Hepatocyte (in vitro differentiated cells): ENCODE measurements at places on chromosomes 5 and 9.

GRCh38 chr5:24475101-24475500, 169.7 kb downstream of the CDH10 start:
- no peak for DNase-seq

GRCh38 chr5:8585230-8586018, 716.5 kb downstream of the MTRR start:
- no peak for DNase-seq

DNA sequence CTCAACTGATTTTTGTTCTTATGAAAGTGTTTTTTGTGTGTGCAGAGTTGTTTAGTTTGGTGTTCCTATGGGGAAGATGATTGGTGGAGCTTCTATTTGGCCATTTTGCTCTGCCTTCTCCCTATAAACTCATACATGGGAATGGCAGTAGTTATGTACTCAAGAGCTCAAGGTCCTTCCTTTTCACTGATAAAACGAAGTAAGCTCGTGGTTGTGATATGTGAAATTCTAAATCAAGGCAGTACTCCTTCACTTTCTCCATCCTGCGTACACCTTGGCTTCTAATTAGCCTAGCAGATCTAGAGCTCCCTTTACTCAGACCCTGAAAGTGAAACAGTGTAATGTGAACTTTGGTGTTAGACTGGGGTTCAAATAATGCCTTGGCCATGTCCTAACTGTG, 159.3 kb upstream of the TNC start:
- no peak for DNase-seq

DNA sequence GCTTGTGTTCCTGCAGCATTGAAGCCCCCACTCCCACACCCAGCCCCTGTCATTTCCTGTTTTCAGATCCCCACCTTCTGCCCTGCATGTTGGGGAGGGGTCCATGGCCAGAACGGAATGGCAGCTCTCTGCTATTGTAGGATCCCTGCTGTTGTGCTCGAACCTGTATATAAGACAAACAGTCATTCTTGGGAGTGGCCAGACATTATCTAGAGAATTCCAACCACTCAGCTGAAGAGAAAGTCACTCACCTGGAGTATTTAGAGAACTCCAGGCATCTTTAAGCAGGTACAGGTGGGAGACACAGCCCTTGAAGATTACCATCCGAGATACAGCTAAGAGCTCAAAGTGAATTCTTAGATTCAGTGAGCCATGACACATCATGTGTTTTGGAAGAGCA, 96.1 kb downstream of the C9orf152 start:
- no peak for DNase-seq

DNA sequence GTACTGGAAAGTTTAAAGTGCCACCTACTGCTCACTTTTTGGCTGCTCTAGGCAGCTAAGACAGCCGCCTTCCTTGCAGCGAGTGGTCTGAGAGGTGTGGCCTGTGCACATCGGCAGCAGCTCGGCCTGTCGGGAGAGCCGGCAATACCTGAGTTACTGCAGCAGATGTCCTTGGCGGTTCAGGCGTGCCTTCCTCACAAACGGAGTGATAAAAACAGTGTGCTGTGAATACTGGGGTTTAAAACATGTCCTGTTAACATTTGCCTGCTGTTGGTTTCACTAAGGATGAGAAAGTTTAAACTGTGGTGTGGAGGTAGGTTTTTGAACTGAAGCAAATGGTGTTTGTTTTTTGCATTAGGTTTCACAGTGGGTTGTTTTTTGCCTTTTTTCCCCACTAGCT, 12.9 kb downstream of the TRAF2 start:
- DNase-seq: no peak

DNA sequence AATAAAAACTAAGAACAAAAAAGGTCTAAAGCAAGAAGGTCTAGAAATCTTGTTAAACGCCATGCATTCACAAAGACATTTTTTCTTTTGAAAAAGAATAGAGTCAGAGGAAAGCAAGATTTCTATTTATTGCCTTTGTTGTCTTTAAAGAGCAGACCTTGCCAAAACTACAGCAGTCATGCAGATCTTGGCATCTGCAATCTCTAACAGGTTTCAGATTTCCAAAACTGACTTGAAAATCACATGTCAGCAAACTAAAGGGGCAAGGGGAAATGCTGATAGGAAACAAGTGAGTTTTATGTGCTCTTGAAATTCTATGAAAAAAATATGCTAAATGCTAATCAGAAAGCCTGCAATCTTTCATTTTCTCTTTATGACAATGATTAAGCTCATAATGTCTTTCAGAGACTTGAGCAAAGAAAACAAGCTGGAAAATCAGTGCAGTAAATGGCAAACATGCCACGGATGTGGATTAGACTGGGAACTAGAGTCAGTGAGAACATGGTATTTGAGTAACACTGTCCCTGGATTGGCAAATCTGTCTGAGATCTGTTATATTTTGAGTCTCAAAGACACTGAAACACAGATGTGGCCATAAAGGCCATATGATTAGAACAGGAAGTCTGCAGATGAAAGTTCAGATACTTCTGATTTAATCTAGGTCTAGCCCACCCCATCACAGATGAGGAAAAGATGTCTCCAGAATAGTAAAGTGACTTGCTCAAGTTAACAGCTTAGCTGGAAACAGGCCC, 361.4 kb upstream of the RPS23 start:
- DNase-seq: no peak

GRCh38 chr9:32399110-32399815, 14.8 kb downstream of the ACO1 start:
- DNase-seq: no peak

DNA sequence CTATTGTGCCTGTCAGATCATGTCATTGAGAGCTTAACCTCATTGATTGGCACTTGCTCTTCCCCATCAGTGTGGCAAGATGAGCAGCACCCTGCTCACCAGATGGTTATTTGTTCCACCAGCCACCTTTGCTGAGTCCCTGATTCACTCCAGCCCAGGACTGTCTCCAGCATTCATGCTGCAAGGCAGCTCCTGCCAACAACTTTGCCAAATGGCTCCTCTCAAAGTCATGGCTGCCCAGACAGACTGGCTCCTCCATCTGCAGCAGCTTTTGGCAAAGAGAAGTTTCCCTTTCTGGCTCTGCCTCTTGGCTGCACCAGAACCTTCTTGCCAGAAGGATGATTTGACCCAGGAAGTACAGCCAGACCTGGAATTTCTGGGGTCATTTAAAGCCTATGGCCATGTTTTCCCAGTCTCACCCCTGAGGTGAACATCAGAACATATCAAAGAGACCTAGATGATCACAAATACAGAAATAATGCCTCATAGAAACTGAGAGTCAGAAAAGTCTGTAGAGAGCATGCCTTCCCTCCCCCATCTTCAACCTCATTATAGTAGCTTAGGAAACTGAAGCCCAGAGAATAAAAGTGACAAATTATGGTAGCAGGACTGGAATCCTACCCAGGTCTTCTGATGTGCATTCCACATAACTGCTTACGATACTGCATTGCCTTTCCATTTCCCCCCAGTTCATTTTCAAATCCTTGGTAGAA, 10.4 kb downstream of the PPP2R2B start:
- DNase-seq: no peak

DNA sequence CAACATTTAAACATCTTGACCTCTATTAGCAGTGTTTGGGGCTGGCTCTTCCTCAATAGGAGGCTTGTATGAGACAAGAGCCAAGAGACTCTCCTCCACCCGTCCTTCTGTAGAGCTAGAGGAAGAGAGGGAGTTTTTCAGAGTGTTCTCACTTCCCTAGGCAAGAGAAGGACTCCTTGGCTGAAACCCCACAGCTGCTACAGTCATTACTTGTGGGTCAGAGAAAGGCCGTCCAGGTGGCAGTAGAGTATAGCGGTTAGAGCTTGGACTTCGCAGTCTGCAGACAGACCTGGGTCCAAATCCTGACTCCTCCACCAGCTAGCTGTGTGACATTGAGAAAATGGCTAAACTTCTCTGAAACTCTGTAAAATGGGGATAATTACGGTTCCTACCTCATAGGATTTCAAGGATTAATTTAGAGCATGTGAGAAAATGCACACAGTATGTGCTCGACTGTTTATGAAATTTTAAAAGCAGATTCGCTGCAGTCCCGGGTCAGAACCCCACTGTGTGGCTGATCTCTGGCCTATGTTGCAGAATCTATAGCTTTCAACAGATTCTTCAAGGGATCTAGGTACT, 80.8 kb upstream of the ARAP3 start:
- no peak for DNase-seq

DNA sequence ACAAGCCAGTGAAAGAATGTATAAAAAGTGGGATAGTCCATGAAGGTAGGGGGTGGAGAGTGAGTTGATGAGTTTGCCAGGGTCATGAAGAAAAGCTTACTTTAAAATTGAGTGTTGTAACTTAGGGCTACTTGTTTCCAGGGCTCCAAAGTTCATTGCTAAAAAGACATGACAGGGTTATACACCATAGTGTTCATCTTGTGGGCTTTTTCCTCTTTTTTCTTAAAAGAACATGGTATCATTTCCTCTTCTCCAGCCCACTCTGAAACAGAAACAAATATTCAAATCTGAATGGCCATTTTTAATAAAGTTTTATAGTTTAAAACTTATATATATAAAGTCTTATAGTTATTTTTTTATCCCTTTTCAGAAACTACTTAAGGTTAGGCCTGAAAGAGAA, 115.7 kb upstream of the SMC2 start:
- DNase-seq: no peak

DNA sequence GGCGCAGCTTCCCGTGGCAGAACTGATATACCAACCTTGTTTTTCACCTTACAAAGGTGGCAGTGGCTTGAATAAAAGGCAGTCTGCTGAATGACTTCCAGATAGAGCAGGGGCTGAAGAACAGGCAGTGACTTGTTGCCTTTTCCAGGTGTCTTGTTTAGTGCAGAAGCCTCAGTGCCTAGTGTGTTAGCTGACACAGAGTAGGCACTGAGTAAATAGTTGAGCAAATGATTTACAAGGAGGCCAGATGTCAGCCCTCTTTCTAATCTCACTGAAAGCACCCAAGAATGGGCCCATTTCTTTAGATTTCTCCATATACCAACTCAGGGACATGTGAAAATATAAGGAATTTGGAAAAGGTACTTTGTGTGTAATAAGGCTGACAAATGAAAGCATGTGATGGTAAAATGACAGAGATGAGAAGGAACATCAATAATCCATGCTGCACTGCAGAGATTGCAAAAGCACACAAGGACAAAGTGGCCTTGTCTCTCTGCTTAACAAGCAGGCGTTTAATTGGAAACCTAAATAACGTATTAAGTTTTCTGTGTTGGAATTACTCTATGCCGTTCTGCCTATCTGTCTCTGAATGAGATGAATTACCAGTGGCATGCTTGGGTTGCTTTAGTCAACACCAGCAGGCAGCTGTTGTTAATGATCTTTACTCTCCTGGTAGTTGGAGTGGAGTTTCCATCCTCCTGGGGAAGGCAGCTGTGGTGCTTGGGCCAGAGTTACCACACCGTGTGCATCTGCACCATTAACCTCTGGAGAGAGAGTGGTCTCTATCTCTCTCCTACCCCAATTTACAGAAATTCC, 360.1 kb upstream of the C9orf72 start:
- DNase-seq: no peak

DNA sequence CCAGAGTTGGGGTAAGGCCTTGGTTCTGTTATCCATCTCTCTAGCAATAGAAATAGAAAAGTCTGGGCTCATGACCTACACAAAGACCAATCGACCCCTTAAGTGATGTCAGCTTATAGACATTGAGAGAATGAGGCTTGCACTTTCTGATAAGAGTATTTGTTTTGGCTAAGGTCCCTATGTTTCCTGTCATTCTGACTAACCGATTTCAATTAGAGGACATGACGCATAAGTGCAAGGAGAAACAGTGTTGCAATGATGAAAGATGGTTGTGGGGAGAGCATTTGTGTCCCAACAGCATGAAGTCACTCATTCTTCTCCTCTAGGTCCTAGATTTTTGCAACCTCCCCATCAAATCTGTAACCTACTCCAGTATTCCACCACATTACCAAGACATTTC, 255.1 kb downstream of the MAT2B start:
- DNase-seq: no peak

DNA sequence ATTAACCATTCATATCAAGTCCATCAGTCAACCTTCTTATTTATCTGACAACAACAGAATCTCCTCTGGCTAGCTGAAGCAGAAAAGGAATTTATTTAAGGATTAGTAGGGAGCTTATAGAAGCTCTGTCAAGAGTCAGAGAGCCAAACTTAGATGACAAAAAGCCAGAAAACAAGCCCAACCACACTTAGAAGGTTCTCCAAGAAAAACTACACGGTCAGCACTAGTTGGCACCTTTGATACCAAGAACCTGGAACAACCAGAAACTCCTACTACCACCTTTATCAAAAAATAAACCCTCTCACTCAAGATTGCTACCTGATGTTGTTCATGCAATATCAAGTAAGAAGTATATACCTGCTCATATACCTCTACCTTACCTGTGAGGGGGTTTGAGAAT, 36.9 kb downstream of the RANBP6 start:
- DNase-seq: no peak

DNA sequence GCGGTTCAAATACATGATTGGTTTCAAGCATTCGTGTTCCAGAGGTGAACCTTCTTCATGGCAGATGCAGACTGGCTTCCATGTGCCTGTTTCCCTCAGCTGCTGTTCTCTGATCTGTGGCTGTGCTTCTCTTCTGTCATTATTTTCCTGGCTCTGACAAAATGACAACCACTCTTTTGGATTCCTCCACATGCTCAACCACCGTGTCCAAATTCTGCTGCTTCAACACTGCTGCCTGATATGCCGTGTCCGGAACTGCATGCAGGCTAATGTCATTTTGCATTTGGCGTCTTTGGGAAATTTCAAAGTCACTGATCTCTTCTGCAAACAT, 368.7 kb upstream of the ZNF608 start:
- DNase-seq: no peak

DNA sequence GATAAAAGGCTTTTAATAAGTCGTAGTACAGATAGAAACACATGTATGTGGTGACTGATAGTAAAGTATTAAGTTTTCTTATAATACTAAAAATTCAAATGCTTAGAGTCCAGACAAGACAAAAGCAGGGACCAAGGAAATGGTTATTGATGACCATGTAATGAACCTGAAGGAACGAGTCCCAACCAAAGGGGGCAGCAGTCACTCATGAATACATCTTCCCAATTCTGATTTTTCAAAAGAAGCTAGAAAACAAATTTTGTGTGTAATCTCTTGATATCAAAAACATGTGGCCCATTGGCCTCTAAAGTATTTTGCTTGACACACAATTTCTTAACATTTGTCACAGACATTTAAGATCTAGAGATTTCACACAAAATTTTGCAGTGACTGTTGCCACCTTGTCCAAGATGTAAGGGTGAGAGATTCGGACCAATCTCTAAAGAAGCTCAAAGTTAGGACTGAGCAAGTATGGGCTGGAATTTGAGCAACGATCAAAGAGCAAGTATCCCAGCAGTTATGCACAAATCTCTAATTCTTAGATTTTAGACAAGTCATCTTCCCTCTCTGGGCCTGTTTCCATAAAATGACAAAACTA, 66.8 kb downstream of the ARL15 start:
- peak; percentile 48 for DNase-seq

- no peak for DNase-seq
These were observed 169.4 kb downstream of the APBA1 start for GRCh38 chr9:69502671-69503301.
